CD4-positive, CD25-positive, alpha-beta regulatory T cell (primary cell): ENCODE measurements at places on chromosomes 12 and 14. TPM values are rescaled to one million over a fixed set of nuclear protein-coding genes. Genes with fewer than 3 reads are reported as not detected.

GRCh38 chr12:106048016-106048415, 90.7 kb downstream of the NUAK1 start:
- H3K27ac ChIP-seq = no peak overlapping the region
- H3K36me3 ChIP-seq = no peaks in the 10 kb centered on the region
- no peaks in the 10 kb centered on the region for H3K27me3 ChIP-seq

DNA sequence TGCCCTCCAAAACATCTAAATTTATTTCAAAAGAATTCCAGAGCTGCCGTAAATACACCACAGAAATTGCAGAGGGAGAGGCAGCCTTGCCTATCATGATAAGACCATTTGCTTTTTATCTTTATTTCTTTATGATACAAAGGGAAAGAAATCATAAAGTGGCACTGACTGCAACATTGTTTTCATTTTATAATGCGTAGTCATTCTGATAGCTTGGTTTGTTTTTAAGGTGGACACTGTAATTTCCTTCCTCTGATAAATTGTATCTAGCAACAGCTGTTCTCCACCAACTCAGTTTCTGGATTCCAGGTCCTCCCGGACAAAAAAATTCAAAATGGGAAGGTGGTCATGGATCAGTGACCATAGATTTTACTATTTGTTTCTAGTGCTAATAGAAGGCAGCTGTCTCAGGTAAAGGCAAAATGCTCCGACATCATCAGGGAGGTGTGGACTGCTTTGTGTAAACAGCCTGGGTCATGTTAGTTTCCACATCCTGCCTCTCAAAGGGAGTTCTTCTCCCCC, 623 bp upstream of the TSPAN8 start:
- H3K36me3 ChIP-seq = no peaks in the 10 kb centered on the region
- no peaks in the 10 kb centered on the region for H3K27me3 ChIP-seq
- no peaks in the 10 kb centered on the region for H3K4me1 ChIP-seq

Gene CMTM5
- polyA plus RNA-seq = not detected

GRCh38 chr12:18345021-18345735, 83.9 kb downstream of the PIK3C2G start:
- H3K4me3 ChIP-seq = no peak overlapping the region
- no peaks in the 10 kb centered on the region for H3K36me3 ChIP-seq
- H3K27ac ChIP-seq = no peak overlapping the region
- no peaks in the 10 kb centered on the region for H3K4me1 ChIP-seq
- DNase-seq = no peak
- no peaks in the 10 kb centered on the region for H3K27me3 ChIP-seq

GRCh38 chr12:79333144-79333543, 357.6 kb downstream of the PAWR start:
- no peaks in the 10 kb centered on the region for H3K27me3 ChIP-seq
- DNase-seq = no peak
- no peak overlapping the region for H3K4me3 ChIP-seq
- H3K36me3 ChIP-seq = no peaks in the 10 kb centered on the region

- DNase-seq = no peak
- peaks cover 7% of the 10 kb centered on the region for H3K4me1 ChIP-seq
- peaks cover 21% of the 10 kb centered on the region for H3K27me3 ChIP-seq
- no peaks in the 10 kb centered on the region for H3K36me3 ChIP-seq
- no peak overlapping the region for H3K27ac ChIP-seq
- no peak overlapping the region for H3K4me3 ChIP-seq
Measured at GRCh38 chr12:26109343-26109881, 15.4 kb downstream of the BHLHE41 start.

Gene CHST11
- 105 TPM for polyA plus RNA-seq

DNA sequence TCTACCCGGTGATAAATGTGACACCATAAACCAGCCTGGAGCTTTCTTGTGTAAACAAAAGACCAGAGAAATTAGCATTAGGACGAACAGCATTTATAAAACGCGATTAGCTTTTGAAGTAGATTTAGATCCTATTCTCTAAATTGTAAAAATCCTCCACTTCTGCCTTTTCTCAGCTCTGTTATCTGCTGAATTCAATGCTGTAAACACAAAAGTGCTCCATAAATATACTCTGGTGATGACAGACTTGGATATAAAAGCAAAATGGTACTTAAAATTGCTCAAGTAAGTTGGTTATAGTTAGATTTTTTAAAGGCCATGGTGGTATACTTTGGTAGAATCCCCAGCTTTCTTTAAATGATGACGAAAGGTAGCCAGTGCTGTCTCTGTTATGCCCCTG, 114.6 kb upstream of the RMST start:
- H3K4me1 ChIP-seq = no peaks in the 10 kb centered on the region
- no peak overlapping the region for H3K27ac ChIP-seq
- no peaks in the 10 kb centered on the region for H3K27me3 ChIP-seq
- no peaks in the 10 kb centered on the region for H3K36me3 ChIP-seq
- H3K4me3 ChIP-seq = no peak overlapping the region

DNA sequence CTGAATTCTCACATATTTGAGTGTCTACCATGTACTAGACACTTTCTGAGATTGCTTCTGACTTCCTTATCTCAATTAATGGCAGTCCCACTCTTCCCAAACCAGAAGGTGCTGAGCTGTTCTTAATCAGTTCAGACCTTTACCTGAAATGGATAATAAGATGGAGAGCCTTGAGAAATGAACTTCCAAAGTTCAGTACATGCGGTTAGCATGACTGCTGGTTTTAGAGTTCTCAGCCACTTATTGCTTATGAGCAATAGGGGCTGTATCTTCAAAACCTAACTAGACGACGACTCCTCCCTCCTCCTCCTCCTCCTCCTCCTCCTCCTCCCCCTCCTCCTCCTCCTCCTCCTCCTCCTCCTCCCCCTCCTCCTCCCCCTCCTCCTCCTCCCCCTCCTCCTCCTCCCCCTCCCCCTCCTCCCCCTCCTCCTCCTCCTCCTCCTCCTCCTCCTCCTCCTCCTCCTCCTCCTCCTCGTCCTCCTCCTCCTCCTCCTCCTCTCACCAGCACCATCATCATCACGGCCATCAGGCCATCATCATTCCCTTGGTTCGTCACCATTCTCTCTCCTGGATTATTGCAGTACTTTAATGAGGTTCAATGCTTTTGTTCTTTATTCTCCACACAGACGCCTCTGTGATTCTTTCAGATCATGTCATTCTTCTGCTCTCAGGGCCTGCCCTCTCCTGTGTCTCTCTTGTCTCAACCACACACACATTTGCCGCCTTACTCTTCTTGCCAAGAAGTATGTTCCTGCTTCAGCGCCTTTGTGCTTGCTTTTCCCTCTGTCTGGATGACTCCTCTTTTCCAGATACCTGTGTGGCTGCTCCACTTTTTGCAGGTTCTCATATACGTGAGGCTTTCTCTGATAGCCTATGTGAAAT, 2.7 kb downstream of the PCNX1 start:
- H3K27me3 ChIP-seq = no peaks in the 10 kb centered on the region
- DNase-seq = no peak
- peak overlapping the region; percentile 88 for H3K27ac ChIP-seq
- H3K36me3 ChIP-seq = peaks cover 2% of the 10 kb centered on the region
- peak overlapping the region; percentile 99 for H3K4me3 ChIP-seq

Gene LRRC10
- polyA plus RNA-seq = not detected

DNA sequence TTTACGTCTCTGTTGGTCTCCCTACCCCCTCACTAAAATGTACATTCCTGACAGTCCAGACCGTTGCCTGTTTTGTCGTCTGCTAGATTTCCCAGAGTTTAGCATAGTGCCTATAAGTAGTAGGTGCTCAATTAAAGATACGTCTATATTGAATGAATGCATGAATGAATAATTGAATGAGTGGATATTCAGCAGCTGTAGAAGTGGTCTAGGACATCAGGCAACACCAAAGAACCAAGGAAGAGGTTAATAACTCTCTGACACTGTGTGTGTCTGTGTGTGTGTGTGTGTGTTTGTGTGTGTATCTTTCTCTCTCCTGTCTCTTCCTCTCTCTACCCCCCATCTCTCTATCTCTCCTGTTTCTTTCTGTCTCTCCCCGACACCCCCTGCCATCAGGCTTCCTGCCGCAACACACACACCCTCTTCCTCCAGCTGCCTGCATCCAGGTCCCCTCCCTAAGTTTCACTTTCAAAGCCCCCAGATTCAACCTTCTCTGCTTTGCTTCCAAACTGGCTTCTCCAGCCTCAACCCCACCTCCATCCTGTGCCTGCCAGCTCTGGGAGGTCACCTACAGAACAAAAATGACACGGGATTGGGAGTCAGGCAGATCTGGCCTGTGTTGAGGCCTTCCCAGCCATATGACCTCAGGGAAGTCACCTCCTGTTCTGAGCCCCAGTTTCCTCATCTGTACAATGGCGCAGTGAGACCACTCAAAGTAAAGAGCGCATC, 119.9 kb upstream of the NCOR2 start:
- H3K4me1 ChIP-seq = peaks cover 11% of the 10 kb centered on the region
- H3K27me3 ChIP-seq = peaks cover 2% of the 10 kb centered on the region
- H3K27ac ChIP-seq = no peak overlapping the region
- DNase-seq = no peak
- H3K4me3 ChIP-seq = no peak overlapping the region

DNA sequence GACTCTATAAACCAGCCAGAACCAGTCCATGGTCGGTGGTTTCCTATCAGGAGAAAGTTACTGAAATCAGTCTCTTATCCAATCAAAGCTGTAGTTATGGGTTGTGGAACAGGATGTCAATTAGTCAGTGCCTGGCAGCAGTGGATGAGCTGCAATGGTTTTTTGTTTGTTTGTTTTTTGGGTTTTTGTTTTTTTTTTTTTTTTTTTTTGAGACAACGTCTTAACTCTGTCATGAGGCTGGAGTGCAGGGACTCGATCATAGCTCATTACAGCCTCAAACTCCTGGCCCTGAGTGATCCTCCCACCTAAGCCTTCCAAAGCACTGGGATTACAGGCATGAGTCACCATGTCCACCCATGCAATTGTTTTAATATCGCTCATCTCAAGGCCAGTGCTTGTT, 113.3 kb upstream of the CAND1 start:
- DNase-seq = no peak
- H3K36me3 ChIP-seq = no peaks in the 10 kb centered on the region
- H3K4me1 ChIP-seq = no peaks in the 10 kb centered on the region
- no peak overlapping the region for H3K27ac ChIP-seq
- H3K27me3 ChIP-seq = peaks cover 2% of the 10 kb centered on the region

DNA sequence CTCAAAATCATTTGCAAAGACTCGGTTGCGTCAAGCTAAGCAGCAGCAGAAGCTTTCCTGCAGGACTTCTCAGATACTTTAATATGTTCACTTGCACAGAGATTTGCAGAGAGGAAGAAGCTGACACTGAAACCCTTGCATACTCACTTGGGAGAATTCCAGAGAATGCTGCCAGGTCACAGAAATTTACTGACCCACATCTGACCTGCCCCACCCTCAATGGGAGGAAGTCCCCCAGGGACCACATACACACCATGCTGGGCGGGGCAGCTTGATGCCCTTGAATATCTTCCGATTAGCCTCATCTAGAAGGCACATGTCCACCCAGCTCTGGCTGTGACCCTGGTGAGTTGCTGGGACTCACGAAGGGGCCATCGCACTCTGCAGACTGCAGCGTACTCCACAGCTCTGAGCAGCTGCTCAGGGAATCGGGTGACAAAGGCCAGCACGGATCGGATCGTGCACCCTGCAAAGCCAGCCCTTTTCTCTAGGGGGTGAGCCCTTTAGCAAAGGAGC, 83.2 kb downstream of the ITPK1 start:
- no peak overlapping the region for H3K4me3 ChIP-seq
- no peak for DNase-seq
- H3K27me3 ChIP-seq = no peaks in the 10 kb centered on the region
- peaks cover 26% of the 10 kb centered on the region for H3K4me1 ChIP-seq
- no peak overlapping the region for H3K27ac ChIP-seq
- H3K36me3 ChIP-seq = no peaks in the 10 kb centered on the region

Gene HOXC10
- not detected for polyA plus RNA-seq

- no peak for DNase-seq
- no peak overlapping the region for H3K27ac ChIP-seq
- no peaks in the 10 kb centered on the region for H3K27me3 ChIP-seq
Measured at GRCh38 chr14:87233266-87233665, 759.7 kb downstream of the GALC start.

DNA sequence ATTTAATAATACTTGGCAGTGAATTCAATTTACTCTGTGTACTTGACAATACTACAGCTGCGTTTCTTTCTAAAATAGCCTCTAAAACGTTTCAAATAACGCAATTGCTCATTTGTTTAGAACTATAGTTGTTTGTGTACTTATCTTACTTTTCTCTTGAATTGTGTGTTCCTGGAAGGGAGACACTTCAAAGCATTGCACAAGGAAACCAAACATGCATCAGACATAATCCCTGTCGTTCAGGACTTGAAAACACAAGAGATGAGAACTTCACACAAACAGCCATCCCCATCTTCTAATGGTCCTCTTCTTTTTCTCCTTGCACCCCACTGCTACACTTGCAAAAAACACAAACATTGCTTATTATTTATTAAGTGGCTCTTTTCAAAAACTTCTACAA, 38.5 kb downstream of the PTGER2 start:
- H3K27me3 ChIP-seq = no peaks in the 10 kb centered on the region
- peak; percentile 93 for DNase-seq
- H3K36me3 ChIP-seq = no peaks in the 10 kb centered on the region
- H3K27ac ChIP-seq = peak overlapping the region; percentile 66
- peaks cover 60% of the 10 kb centered on the region for H3K4me1 ChIP-seq
- peak overlapping the region; percentile 68 for H3K4me3 ChIP-seq

- H3K4me1 ChIP-seq = no peaks in the 10 kb centered on the region
- H3K4me3 ChIP-seq = no peak overlapping the region
- H3K36me3 ChIP-seq = no peaks in the 10 kb centered on the region
- DNase-seq = no peak
Measured at GRCh38 chr14:74596741-74597450, 15.1 kb downstream of the LTBP2 start.

DNA sequence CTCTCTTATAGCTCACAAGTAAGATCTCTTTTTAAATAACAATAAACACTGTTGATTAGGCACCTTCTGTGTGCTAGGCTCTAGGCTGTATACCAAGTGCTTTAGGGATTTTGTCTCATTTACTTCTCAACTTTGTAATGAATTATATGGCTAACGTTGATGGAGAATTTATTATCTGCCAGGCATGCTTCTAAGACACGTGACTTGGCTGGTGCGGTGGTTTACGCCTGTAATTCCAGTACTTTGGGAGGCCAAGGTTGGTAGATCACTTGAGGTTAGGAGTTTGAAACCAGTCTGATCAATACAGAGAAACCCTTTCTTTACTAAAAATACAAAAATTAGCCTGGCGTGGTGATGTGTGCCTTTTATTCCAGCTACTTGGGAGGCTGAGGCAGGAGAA, 1202.8 kb upstream of the TMEM132C start:
- H3K4me1 ChIP-seq = no peaks in the 10 kb centered on the region
- H3K27me3 ChIP-seq = no peaks in the 10 kb centered on the region
- DNase-seq = no peak
- H3K4me3 ChIP-seq = no peak overlapping the region
- no peaks in the 10 kb centered on the region for H3K36me3 ChIP-seq

GRCh38 chr14:21267431-21267845, 1.8 kb downstream of the HNRNPC start:
- H3K4me3 ChIP-seq = peak overlapping the region; percentile 98
- no peaks in the 10 kb centered on the region for H3K27me3 ChIP-seq
- peaks cover 62% of the 10 kb centered on the region for H3K4me1 ChIP-seq
- no peak for DNase-seq
- H3K27ac ChIP-seq = peak overlapping the region; percentile 98

Gene NCOR2
- 4.1 TPM for polyA plus RNA-seq

GRCh38 chr12:100632445-100632892, 59.0 kb downstream of the GAS2L3 start:
- no peaks in the 10 kb centered on the region for H3K36me3 ChIP-seq
- no peak overlapping the region for H3K4me3 ChIP-seq
- no peak overlapping the region for H3K27ac ChIP-seq
- no peaks in the 10 kb centered on the region for H3K4me1 ChIP-seq
- DNase-seq = no peak
- no peaks in the 10 kb centered on the region for H3K27me3 ChIP-seq
